ENCODE measurements at places on chromosomes 4 and X.

- DNase-seq: no peak
Observed at GRCh38 chr4:7593646-7594412, 159.1 kb upstream of the PSAPL1 start.

DNA sequence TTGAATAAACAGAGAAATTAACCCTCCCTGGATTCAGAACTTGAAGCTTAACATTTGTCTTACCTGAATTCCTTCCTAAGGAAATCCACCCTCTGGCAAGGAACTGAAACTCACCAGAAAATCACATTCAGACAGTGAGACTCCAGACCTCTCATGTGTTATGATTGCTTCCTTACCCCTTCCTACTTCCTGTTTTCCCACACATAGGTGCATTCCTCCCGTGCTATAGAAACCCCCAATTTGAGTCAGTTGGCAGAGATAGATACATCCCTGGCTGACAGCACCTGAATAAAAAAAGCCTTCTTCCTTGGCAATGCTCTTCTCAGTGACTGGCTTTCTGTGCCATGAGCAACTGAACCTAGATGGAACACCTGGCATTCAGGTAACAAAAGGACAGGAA lies 157.0 kb upstream of the SMIM31 start:
- no peak for DNase-seq

- DNase-seq: peak; percentile 60
Observed at GRCh38 chr4:26583865-26584652, at the start of gene TBC1D19. Gene TBC1D19 (plus strand): TSS chr4:26584084. CDS start chr4:26584194, 110 bp downstream.

GRCh38 chrX:70030301-70030767 lies 19.4 kb downstream of the AWAT2 start:
- DNase-seq: peak; percentile 12

DNA sequence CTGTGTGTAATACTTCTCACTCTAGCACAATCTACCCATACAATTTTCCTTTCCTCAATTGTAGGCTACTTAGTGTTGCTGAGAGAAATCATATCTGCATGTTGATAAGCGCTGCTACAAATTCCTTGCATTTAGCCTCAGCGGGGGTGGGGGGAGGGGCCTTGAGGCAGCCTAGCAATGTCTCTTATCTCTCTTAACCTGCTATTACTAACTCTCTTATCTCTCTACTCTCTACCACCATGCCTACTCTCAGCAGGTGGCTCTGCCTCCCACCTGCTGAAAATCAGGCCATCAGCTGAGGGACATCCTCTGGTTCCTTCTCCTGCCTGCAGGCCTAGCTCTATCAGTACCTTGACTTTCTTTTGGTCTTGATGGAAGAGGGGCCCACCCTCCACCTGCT lies 98.9 kb downstream of the GPR82 start:
- no peak for DNase-seq

GRCh38 chr4:28009541-28009940 lies 1148.9 kb downstream of the STIM2 start:
- no peak for DNase-seq

DNA sequence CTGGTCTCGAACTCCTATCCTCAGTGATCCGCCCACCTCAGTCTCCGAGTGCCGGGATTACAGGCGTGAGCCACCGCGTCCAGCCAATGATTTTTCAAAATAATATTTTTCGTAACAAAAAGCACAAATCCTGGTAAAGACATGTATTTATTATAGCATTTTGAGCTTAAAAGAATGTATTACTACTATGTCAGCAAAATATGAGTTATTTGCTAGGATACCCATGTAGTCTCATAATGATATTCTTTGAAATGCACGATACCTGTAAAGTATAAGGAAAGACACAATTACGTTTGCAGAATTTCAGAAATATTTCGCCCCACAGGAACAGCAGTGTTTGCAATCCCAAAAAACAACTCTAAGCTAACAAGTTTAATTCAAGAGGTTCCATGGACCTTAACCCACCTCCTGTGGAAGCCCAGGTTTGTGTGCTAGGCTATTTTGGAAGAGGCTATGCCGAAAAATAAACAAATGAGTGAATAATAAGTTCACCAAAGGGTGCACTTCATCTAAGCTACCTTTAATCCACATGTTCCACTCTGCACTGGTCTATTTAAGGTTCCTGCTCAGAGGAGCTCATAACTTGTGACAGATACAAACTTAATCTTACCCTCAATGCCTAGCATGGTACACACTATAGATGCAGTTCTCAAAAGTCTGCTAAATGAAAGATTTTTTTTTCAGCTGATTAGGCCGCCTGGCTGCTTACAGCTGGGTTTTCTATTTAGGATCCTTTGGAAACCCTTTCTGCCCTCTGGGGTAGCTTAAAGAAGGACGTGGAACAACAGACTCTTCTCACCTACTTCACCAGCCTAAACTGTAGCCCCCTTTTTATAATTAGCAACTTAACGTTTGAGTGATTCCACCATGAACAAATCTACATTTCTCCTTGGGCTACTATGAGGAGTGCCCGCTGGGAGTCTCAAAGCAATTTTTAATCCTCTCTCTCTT lies 5.0 kb downstream of the FRYL start:
- DNase-seq: no peak

DNA sequence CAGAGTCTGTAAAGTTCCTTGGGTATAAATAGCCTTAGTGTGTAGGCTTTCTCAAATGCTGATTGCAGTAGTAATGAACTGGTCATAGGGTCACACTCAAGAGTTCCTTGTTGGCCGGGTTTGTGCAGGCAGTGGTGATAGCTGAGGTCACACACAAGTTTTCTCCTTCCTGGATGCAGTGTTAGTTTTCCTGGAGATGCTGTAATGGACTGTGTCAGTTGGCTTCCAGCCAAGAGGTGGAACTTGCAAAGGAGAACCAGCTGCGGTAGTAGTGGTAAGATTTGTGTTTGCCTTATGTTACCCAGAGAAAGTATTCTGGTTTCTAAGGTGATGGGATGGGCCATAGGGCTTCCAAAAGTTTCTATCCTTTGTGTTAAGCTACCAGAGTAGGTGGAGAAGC lies 409.8 kb upstream of the FRG1 start:
- DNase-seq: no peak

Measured in GM04503 (cell line).